Nucleus accumbens (tissue), 56 donors: ENCODE measurements at places on chromosomes 12 and 14.

DNA sequence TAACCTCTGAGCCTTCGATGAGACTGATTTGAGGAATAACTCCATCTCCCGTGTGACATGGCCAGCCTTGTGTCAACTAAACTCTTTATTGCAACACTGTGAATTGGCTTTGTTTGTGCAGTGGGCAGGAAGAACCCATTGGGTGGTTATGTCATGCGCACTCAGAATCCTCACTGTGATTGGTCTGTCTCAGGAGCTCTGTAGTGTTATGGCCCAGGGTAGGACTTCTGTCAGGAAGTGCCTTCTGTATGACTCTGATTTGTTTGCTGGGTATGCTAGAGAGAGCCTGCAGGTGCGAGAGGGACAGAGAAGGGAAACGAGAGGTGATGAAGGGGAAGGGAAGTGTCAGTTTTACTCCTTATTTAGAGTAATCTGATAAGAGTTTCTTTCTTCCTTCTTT lies 71.5 kb upstream of the DCD start:
- no peak for DNase-seq

- DNase-seq = no peak
Observed at GRCh38 chr12:107374161-107374840, 281.0 kb upstream of the CRY1 start.

- no peak for DNase-seq
Observed at GRCh38 chr14:75230140-75230792, 48.4 kb upstream of the FOS start.

GRCh38 chr12:116332705-116333380 lies 55.4 kb upstream of the MED13L start:
- DNase-seq = no peak

DNA sequence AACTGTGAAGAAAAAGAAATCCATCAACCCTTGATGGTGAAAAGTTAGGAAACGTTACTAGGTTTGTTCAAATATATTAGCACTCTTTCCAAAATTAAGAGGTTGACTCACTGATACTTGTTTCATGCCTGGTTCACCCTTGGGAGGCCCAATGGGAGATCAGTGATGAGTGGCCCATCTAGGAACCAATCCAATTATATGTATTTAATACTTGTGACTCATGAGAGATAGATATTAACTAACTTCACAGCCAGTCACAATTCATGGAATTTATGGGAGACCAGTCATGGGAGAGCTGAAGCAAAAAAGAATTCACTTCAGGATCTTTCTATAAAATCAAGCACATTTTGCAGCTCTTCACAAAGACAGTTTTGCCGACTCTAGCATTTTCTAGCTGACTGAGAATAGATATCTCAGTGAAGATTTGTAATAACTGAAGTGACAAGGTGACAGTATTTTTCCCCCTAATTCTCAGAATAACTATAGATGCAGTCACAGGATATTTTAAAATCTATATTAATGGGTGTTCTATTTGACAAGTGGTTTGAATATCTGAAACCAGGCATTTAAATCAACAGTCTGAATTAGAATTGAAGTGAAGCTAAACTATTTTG lies 230.2 kb downstream of the EPS8 start:
- no peak for DNase-seq

GRCh38 chr12:57047981-57048380 lies 1.9 kb downstream of the MYO1A start:
- DNase-seq = no peak

- no peak for DNase-seq
Observed at GRCh38 chr14:68788275-68788995, 4.4 kb downstream of the ZFP36L1 start.

DNA sequence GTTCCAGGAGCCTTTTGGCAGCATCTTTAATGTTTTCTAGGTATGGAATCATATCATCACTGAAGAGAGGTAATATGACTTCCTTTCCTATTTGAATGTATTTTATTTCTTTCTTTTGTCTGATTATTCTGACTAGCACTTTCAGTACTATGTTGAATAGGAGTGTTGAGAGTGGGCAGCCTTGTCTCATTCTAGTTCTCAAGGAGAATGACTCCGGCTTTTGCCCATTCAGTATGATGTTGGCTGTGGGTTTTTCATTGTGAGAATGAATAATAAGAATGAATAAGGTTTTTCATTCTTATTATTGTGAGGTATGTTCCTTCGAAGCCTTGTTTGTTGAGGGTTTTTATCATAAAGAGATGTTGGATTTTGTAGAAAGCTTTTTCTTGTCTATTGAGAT lies 98.9 kb downstream of the GPHN start:
- DNase-seq = no peak

GRCh38 chr12:26906704-26907103 lies 31.1 kb downstream of the INTS13 start:
- DNase-seq = no peak

GRCh38 chr12:85630851-85631250 lies 205.4 kb downstream of the RASSF9 start:
- no peak for DNase-seq

GRCh38 chr14:65664436-65664835 lies 251.9 kb downstream of the FUT8 start:
- no peak for DNase-seq

DNA sequence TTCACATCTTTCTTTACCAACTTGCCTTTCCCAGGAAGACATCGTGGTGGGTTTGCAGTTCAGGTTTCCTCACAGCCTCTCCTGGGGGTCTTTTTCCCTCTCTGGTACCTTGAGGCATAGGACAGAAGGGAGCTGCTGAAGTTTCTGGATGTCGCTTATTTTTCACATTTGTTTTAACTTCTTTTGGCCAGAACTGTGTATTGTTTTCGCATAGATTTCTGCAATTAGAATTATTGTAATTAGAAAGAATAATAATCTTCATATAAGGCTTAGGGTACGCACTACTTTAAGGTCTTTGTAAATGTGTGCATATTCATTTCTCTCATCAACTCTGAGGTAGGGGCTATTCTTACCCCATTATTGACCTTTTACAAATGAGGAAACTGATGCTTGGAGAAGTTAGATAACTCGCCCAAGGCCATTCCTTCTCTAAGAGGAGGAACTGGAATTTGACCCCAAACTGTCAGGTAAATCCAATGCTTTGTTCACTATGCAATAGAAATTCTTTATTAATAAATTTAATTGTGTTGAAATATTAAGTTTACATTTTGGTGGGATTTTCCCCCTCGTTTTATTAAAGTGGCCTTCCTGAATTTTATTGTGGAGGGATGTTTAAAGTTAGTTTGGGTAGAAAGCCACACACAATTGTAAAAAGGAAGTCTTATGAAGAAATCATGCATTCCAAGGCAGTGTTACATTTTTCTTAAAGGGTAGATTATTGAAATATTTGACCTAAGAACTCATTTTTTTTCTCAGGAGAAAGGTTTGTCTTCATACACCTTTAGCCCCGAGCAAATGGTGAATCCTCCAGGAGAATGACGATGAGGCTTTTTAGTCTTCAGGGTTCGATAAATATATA lies 12.1 kb upstream of the SLC38A2 start:
- no peak for DNase-seq

DNA sequence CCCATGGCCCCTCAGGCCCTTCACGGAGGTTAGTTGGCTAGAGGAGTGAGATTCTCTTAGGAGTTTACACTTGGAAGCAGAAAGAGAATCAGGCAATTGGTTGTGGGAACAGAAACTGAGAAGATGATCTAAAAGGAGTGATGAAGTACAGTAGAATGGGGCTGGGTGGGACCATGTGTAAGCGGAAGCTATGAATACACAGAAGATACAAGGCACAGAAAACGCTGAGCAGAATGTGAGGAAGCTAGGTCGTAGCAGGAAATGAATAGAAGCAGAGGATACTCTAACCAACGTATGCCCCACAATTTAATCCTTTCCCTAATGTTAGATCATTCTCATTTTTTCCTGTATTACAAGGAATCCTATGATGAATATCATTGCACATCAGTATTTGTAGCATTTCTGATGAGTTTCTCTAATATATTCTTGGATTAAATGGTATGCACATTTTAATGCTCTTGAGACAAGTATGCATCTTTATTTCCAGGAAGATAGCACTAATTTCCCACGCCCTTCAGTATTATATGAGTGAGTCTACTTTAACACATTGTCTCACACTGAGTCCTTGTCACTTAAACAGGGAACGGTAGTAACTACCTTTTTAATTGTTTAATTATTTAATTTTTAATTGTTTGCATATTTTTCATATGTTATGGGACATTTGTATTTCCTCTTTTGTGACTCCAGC lies 273.2 kb downstream of the APAF1 start:
- no peak for DNase-seq

DNA sequence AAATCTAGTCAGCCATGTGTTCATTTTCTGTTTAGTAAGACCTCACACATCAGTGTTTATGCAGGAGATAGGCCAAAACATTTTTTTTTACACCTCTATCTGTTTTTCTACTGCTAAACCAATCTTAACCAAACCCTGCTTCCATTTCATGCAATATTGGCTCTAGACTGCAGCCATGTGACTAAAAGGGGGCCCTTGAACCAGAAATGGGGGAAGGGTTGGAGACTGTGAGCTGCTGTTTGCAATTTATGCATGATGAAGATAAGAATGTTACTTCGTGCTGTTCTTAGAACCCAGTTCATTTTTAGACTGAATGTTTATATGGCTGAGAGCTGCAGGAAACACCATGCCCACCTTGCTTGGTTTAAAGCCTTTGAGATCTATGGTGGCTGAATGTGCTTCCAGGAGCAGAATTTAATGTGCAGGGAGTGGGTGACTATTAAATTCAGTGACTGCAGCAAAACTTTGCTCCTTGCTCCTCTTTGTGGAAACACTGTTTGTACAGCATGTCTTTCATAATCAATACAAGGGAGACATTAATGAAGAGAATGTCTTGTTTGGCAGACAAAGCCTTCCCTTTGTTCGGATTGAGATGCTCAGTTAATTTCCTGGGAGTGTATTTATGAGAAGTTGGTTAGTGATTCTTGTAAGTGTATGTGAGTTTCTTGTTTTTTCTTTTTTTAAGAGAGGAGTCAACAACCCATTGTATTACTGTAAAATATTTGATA lies 53.6 kb downstream of the CHST11 start:
- DNase-seq = no peak

DNA sequence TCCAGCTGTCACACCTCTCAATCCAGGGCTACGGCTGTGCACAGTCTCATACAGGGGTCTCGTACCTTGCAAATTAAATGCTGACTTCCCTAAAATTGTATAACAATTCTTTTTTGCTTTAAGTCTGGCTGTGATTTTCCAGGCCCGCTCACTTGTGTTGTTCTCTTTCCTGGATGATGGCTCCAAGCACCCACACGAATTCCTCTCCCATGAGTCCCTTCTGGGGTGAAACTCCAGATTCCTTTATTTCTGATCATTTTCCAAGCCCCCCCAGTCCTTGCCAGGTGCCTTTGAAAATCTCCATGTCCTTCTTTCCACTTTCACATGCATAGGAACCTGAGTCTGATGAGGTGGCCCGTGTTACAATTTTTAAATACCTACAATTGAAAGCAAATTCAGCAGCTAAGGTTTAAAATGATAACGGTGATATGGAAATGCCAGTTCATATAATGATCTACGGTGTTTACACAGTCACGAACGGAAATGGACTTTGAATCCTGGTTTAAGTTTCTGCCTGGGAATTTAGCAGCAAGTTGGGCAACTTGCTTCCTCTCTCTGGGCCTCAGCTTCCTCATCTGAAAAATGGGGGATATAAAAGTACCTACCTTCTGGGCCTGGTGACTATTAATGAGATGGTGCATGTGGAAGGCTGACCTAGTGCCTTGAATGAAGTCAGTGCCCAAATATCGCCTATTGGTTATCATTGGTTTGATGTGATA lies 85.5 kb downstream of the STAB2 start:
- no peak for DNase-seq
